NCI-H748 treated with DMSO at 0.1 percent for 48 hours (cell line): ENCODE measurements at places on chromosomes 5 and 9.
A peak's percentile ranks its signal among the peaks of the same experiment; 100 is the strongest.

DNA sequence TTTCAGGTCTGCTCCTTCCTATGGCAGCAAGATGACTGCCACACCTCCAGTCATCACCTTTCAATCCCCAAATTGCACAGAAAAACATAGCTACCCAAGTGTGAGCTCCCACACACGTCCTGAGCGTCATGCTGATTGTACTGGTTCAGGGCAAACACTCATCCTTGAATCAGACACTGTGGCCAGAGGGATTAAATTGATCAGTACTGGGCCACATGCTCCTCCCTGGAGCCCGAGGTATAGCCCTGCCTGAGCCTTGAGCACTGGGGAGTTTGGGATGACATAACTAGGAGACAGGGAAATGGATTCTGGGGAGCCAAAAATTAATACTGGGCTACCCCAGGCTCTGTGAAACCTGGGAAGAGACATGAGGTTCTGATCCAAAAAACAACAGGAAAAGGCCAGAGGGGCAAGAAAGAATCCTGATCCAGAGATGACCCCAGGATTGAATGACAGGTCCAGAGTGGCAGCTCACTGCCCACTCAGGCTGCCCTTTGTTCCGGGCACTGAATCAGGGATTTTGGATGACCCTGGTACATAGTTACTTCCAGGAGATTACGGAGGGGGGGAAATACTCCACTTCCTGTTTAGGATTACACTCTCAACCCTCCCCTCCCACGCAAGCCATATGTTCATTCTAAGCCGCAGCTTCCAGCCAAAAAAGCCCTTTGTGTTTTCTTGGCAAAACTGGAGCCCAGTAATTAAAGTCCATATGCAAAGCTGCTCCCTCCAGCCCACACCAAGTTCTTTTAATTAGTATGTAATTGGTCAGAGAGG is 141.6 kb upstream of the SPRY4 start:
- no peak for DNase-seq

- no peak for DNase-seq
Observed at GRCh38 chr5:24635209-24635608, 9.6 kb downstream of the CDH10 start.

- DNase-seq, result no peak
Observed at GRCh38 chr9:134783699-134784039, 96.9 kb upstream of the FCN2 start.

GRCh38 chr9:121095057-121095456 is 20.3 kb downstream of the CNTRL start:
- DNase-seq, result no peak

GRCh38 chr9:27714388-27714787 is 141.1 kb upstream of the C9orf72 start:
- DNase-seq, result no peak

DNA sequence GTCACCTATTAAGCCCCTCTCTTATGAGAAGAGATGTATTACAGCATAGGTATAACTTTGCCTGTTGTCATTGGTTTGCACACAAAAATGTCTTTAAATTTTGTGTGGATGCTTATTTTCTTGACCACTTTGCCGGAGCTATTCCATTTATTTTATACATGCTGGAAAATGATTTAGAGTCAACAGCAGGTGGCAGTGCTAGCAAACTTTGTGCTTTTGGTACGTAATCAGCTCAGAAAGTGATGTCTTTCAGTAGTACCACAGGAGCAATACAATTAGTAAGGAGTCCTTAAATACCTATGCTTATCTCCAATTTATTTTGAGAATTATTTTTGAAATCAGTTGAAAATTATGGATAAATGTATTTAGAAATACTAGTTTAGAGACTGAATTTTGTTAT is 19.8 kb upstream of the NUDT12 start:
- DNase-seq, result peak; percentile 72

GRCh38 chr5:159510282-159510681 is 180.0 kb upstream of the IL12B start:
- no peak for DNase-seq

DNA sequence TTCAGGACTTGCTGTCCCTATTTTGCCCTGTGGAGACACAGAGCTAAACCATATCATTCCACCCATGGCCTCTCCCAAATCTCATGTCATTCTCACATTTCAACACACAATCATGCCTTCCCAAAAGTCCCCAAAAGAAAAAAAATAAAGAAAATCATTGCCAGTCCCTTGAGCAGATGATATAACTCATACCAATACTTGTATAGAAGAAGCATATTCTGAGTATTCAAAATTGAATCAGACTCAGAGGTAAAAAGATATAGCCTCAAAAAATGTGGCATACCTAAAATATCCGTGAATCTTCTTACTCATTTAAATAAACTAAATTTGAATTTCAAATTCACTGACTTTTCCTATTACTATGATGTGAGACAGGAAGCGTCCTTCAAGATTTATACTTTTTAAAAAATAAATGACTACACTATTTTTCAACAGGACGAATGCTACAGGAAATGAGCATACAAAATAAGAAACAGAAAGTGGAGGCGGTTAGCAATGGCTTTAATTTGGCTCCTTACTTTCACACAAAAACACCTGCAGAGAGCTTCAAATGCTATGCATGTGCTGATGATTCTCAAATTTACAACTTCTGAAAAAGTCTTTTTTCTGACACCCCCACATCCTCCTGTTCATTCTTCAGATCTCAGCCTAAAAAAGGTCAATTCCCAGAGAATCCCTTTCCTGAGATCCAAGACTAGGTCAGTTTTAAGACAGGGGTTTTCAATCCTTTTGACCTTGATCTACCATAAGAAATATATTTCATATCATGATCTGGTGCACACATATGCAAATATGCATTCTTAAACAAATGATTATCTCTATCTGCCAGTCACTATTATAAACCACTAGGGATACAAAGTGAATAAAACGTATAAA is 39.6 kb upstream of the DMXL1 start:
- no peak for DNase-seq

DNA sequence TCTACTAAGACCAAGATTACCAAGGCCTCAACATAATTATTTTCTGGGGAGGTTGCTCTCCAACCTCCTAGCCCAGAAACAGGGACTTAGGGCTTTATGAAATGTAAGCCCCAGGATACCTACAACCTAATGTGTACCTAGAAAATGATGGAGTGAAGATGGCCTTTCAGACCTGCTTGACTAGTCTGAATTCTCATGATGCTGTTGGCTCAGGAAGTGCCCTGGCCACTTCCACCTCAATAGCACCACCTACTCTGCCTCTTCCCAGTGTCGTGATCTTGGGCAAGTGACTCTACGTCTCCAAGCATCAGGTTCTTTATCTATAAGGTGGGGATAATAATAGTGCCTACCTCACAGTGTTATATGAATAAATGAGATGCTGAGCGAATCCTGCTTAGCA is 57.9 kb upstream of the GARNL3 start:
- no peak for DNase-seq

DNA sequence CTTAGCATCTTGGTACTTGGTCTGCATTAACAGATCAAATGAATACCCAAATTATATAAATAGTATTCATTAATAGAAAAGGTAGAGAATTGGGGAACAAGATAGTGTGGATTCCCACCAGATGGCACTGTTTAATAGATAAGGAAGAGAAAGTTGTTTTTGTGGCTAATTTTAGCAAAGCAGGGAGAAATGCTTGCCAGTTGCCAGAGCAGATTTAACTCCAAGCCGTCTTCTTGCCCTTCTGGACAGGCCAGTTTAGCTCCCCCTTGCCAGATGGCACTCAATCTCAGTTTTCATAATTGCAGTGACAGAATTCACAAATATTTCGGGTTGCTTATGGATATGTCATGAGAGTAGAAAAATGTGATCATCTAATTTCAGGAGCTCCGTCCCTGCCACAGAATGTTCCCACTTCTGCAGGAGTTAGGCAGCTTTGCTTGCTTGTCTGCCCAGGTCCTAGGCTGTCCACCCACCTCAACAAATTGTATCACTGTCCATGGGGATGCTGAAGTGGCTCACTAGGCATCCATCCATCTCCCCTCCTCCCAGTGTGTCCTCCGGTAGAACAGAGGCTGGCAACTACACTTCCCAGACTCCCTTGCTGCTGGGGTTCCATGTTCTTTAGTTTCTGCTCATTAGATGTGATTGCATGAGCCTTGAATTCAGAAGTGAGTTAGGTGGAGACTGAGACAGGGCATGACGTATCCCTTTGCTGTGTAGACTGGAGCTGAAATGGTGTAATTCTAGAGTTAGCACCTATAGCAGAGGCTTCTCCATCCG is 11.8 kb upstream of the HEXB start:
- peak; percentile 62 for DNase-seq

DNA sequence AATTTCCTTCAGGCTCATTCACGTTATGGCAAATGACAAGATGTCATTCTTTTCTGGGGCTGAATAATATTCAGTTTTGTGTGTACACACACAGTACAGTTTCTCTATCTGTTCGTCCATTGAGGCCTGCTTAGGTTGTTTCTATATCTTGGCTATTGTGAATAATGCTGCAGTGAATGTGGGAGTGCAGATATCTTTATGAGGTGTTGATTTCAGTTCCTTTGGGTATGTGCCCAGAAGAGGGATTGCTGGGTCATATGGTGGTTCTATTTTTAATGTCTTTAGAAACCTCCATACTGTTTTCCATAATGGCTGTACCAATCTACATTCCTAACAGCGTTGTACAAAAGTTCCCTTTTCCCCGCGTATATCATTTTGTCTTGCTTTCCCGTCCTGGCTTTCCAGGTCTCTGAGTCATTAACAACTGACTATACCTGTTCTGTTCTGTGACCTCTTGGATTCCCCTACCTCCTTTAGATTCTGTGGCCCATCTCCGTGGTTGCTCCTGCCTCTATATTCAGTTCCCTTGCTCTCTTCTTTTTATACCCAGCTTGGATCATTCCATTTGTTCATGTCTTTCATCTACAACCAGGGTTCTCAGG is 6.8 kb downstream of the SNX30 start:
- no peak for DNase-seq

GRCh38 chr9:89601856-89602562 is 2.8 kb upstream of the GADD45G start:
- no peak for DNase-seq
